Lower leg skin (tissue), 4 donors: ENCODE measurements at places on chromosomes 5 and 9.

GRCh38 chr5:170960567-170960966 is 98.7 kb downstream of the RANBP17 start:
- no peak for DNase-seq

DNA sequence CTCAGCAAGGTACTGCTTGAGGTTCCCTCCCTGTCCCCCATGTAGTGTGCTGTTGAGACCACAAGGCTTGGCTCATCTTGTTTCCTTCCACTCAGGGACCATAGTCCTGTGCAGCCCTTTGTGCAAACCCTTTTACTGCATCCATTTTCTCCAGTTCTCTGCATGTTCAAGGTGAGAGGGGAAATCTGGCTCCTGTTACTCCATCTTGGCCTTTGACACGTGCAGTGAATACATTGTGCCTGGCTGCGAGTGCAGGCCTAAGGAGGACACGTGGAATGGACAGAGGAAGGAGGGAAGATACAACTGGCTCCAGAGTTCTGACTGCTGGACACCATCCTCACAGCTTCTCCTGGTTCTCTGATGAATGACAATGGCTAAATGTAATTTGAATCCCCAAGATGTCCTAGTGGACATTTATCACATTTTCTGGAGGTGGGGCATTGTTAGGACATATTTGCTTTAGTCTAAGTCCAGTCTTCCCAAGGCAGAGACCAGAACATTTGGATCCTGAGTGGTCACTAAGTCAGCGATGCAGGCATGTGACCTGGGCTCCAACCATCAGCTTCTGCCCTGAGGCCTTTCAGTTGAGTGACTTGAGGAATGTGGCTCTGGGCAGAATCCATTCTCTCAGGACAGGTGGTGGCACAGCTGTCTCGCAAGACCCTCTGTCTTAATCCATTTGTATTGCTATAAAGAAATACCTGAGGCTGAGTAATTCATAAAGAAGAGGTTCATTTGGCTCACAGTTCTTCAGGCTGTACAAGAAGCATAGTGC is 189.0 kb upstream of the DAP start:
- no peak for DNase-seq

- no peak for DNase-seq
Observed at GRCh38 chr5:169686137-169686536, 49.1 kb downstream of the DOCK2 start.

GRCh38 chr9:125024917-125025316 is 84.0 kb upstream of the GOLGA1 start:
- no peak for DNase-seq

GRCh38 chr5:113331209-113331551 is 103.6 kb downstream of the TSSK1B start:
- DNase-seq: no peak

DNA sequence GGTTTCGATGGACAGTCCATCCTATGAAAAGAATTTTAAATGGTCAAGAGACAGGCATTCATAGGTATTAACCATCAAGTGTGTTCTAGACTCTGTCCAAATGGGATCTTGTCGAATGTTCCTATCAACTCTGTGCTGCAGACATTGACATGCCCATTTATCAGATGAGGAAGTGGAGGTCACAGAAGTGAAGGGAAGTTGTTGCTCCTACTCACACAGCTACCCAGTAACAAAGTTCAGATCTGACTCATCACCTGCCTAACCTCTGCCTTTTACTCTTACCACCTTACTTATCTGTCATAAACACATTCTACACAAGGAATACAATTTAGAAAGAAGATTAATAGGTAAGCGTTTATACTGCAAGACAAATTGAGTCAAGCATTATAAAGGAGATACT is 426.2 kb upstream of the BRINP1 start:
- no peak for DNase-seq

- DNase-seq: no peak
Observed at GRCh38 chr5:176371621-176372539, 6.6 kb downstream of the ARL10 start.

DNA sequence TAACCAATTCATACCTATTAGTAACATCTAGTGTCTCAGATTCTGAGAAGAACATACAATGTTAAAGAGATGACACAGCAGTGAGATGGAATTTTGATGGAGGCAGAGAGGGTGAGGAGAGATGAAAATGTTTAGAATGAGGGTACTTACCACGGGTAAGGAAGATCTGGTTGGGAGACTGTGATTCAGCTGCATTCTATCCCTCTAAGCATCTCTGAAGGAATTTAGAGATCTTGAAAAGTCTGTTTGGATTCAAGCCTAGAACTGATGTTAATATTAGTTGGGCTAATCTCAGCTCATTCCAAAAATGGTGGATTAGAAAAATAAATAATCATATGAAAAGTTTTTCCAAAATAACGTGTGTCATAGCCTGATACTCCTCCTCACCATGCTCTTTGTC is 191.5 kb upstream of the CLINT1 start:
- DNase-seq: no peak

GRCh38 chr9:129509533-129509928 is 111.4 kb downstream of the C9orf50 start:
- DNase-seq: no peak

DNA sequence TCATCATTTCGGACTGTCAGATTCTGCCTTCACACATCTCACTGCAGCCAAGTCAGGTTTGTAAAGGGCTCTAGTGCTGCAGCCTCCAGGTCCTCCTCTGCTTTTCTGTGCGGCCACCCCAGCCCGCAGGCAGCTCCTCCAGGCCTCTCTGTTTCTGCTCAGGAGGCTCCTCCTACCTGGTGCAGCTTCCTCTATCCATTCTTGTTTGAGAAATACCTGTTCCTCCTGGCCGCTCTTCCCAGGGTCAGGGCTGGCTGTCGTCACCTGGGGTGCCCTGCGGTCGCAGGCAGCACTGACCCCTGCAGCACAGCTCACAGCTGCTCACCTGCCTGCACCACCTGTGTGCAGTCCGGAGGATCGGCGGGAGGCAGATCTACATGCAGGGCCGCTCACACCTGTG is 387.7 kb upstream of the IRX4 start:
- no peak for DNase-seq

- DNase-seq: no peak
Observed at GRCh38 chr5:50984640-50985039, 318.2 kb downstream of the PARP8 start.

GRCh38 chr5:69030358-69031062 is 63.3 kb upstream of the SLC30A5 start:
- DNase-seq: no peak

- no peak for DNase-seq
Observed at GRCh38 chr5:132962429-132963021, 909 bp downstream of the AFF4 start.
